ENCODE measurements at places on chromosomes 11 and 22.

DNA sequence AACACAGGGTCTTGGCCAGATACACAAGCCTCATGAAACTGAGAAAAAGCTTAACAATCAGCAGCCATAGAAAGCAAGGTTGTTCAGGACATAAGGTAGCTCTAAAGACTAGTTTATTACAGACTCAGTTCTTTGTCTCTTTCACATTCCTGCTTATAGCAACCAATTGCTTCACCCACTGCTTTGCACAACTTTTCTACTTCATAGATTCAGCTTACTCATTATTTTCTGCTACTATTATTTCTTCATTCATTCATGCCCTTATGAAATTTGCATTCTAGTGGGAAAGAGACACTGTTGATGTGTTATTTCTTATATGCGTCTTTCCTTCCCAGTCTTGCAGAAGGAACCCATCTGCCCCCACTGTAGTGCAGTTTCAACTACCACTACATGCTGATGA, 4.7 kb downstream of the CCDC34 start:
- no peak for DNase-seq

DNA sequence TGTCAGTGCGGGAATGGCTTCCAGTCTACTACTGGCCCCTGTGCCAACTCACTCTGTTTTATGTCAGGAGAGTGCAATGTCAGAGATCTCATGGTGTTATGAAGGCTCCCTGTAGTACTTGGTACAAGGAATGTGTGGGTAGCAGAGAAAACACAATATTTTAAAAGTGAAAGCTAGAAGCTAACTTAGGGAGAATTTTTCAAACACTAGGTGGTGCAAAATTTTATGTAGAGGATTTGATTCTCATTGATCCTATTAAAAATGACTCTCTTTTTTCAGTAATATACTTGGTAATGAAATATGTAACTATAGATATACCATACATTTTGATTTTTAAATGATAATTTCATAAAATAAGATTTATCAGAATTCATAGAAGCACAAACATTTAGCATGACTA, 134.7 kb downstream of the JRKL start:
- DNase-seq = no peak

DNA sequence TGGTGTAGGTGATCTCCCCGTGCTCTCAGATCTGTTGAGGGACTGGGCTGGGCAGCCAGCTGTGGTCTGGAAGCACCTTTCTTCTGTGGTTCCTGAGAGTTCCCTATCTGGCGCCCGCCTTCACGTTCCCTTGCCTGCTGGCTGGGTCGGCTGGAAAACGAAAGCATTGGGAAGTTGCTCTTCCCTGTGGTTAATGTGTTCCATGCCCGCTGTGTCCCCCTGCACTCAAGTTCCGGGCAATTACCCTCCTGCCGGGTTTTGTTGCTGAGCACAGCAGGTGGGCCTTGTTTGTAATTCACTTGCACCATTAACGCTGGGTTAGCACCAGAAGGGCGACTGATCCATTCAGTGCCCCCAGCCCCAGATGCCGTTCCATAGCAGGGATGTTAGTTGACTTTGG, 134.1 kb downstream of the GRIK4 start:
- DNase-seq = no peak

DNA sequence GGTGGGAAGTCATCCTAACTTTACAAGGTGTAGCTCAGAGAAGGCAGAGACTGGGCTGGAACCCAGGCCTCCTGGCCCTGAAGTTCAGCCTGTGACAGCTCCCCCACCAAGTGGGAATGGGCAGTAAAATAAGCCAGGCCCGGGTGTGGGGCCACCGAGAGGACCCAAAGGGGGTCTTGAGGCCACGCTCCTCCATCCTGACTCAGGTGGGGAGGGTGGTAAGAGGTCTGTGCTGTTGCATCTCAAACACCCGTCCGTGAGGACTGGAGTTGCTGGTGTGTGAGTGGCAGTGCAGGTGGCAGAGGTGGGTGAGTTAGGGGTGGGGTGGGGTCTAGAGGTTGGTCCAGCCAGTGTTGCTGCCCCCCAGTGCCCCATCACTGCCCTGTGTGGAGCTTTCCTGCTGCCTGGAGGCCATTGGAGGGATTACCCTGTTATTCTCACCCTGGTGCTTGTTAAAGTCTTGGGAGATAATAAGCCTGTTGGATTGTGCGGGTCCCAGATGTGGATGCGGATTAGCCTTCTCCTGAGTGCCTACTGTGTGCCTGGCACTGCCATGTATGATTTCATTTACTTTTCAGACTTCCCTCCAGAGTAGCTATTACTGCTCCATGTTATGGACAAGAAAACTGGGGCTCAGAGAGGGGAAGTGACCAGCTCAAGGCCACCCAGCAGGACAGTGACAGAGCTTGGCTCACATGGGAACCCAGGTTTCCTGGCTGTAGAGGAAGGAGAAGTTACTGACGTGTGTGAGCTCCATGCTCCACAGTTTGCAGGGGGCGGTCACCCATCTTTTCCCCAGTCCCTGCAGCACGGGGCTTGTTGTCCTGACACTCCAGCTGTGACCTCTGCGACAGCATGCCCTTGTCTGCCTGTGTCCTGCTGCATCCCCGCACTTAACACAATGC, 12.9 kb downstream of the SERPINH1 start:
- DNase-seq = no peak

GRCh38 chr11:88169471-88169870, 5.8 kb downstream of the RAB38 start:
- DNase-seq = no peak

- DNase-seq = no peak
These were observed 124.3 kb downstream of the DBX1 start for GRCh38 chr11:20035701-20036601.

DNA sequence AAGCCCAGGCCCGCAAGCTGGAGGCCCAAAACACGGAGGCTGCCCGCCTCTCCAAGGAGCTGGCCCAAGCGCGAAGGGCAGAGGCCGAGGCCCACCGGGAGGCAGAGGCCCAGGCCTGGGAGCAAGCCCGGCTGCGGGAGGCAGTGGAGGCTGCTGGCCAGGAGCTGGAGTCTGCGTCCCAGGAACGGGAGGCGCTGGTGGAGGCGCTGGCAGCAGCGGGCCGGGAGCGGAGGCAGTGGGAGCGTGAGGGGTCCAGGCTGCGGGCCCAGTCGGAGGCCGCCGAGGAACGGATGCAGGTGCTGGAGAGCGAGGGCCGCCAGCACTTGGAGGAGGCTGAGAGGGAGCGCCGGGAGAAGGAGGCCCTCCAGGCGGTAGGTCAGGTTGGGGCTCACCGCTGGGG, 4.8 kb downstream of the CCDC88B start:
- no peak for DNase-seq

- no peak for DNase-seq
These were observed 71.6 kb downstream of the TEAD1 start for GRCh38 chr11:12745787-12746186.

DNA sequence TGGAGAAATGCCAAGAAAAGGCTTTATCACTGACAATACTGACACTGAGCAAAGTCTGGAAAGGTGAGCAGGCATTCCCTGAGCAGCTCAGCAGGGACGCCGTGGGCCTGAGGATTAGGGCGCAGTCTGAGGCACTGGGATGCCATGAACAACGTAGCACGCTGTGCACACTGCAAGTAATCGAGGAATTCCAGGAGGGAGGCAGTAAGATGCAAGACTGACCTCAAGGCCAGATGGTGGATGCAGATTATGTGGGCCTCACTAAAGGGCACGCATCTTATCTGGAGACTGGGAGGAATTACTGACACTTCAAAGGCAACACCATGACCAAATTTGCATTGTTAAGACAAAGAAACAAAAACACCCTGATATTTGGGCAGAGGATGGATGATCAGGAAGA, 50.4 kb upstream of the OPCML start:
- no peak for DNase-seq

GRCh38 chr22:36955691-36956090, 42.3 kb downstream of the CSF2RB start:
- DNase-seq = no peak

DNA sequence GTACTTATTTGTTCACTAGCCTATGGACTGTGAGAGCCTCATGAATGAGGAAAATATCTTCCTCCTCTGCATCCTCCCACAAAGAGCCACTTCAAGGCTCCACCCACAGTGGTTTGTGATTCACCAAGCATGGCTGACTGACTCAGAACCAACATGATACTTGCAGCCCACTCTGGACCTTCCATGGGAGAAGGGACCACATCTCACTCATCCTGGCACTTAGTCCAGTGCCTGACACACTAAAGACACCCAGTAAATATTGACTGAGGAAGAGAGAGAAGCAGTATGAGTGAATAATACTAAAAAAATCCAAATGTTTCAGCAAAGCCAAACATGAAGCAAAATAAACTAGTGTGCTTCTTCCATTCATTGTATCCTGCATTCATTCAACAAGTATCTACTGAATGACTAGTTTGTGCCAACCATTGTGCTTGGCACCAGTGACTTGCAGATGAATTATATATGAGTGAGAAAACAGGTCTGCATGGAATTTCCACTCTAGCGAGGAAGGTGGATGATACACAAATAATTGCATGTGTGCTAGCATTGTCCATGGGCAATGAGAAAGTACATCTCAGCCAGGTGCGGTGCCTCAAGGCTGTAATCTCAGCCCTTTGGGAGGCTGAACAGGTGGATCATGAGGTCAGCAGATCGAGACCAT, 54.9 kb upstream of the BLID start:
- DNase-seq = no peak

- no peak for DNase-seq
These were observed 39.2 kb downstream of the ARFGAP2 start for GRCh38 chr11:47137476-47137875.

GRCh38 chr11:119774172-119774763, 45.3 kb upstream of the NECTIN1 start:
- no peak for DNase-seq

DNA sequence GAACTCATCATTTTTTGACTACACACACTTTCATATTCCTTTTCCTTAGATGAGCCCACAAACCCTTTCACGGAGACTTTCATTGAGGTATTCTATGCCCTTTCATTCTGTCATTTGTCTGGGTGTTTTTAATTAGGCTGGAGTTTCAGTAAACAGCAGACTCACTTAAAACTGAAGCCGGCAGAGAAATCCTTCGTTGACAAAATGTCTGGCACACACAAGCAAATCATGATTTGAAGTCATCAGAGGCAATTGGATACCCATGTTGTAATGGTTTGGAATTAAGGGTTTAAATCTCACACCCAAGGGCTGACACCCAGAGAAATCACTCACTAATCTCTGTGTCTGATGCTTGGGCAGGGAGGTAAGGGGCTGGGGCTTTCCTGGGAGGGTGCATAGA, 127.1 kb downstream of the EHF start:
- no peak for DNase-seq

GRCh38 chr11:131327421-131327820, 43.0 kb upstream of the NTM start:
- DNase-seq = no peak

DNA sequence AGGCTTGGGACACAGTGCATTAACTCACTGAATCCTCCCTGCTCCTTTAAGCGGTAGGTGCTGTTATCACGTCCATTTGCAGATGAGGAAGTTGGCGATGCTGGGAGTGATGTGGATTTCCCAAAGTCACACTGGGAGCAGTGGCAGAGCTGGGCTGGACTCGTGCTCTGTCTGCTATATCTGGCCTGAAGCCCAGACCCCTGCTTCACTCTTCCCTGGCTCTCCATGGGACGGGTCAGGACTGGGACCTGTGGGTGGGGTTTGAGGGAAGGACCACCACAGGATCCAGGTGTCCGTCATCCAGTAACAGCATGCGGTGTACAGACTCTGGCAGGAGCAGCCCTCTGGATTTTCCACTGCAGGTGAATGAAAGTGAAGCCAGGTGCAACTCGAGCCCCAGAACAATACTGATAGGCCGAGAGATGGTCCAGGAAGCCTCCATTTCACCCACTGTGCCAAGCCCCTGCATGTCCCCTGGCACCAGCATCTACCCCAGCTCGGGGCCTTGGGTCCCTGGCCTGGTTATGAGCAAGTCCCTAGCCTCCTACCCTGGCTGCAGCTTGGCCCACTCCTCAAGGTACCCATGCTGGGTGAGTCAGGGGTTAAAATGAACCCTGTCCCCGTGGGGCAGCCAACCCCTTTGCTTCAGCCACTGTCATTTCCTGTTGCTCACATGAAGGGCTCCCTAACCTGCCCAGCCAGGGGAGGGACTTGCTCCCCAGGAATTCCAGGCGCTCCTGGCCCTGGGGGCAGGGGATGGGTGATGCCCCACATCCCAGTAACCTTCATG, 4.2 kb downstream of the USP2 start:
- no peak for DNase-seq

GRCh38 chr11:33687733-33688479, 12.7 kb downstream of the C11orf91 start:
- DNase-seq = no peak

GRCh38 chr11:76770642-76771445, 12.3 kb upstream of the TSKU start:
- no peak for DNase-seq

- DNase-seq = no peak
These were observed 6.8 kb upstream of the OR2AT4 start for GRCh38 chr11:75103380-75104026.

DNA sequence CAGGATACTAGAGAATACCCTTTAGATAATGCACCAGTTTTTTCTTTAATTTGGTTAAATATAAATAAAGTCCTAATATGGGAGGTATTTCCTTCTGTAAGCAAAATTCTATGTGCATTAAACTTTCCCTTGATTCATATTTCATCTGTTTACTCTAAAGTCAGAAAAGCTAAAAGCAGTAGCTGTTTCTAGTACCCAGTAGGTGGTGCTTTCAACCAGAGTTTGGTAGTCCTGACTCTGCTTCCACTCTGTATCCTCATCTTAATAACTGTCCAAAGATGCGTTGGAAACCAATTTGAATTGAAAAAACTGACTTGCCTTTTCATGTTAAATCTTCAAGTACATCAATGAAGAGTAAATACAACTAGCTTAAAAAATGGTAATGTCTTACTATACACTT, 1065.2 kb downstream of the JRKL start:
- DNase-seq = no peak

Data from activated gamma-delta T cell (primary cell).